ENCODE measurements at places on chromosomes 6 and 20.
A peak's percentile ranks its signal among the peaks of the same experiment; 100 is the strongest.

DNA sequence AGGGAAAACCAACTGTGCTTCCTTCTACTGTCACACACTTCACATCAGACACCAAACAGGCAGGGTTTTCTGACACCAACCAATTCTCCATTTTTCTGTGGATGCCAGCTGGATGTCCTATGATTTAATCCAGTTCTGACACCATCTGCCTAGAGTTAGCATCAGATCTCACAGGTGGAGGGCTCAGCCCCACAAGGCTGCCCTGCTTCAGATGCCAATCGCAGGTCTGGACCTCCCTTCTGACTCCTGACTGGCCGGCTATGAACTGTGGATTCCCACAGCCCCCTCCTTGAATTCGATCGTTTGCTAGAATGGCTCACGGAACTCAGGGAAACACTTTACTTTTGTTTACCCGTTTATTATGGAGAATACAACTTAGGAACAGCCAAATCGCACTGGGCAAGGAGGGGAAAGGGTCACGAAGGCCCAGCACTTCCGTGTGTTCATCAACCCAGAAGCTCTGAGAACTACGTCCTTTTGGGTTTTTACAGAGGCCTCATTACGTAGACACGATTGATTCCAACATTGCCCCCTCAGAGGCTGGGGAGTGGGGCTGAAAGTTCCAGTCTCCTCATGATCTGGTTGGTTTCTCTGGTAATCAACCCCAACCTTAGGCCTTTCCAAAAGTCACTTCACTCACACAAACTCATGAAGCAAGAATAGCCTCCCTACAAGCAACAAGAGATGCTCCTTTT, 25.4 kb upstream of the MAS1 start:
- no peak for DNase-seq

GRCh38 chr6:26284537-26285142, 80.4 kb upstream of the BTN3A2 start:
- peak; percentile 53 for DNase-seq

- no peak for DNase-seq
Observed at GRCh38 chr6:21808551-21809242, 215.1 kb downstream of the SOX4 start.

GRCh38 chr20:46174469-46175126, 56.5 kb downstream of the CD40 start:
- peak; percentile 52 for DNase-seq

- DNase-seq: no peak
Observed at GRCh38 chr6:128899341-128900050, 16.6 kb downstream of the LAMA2 start.

DNA sequence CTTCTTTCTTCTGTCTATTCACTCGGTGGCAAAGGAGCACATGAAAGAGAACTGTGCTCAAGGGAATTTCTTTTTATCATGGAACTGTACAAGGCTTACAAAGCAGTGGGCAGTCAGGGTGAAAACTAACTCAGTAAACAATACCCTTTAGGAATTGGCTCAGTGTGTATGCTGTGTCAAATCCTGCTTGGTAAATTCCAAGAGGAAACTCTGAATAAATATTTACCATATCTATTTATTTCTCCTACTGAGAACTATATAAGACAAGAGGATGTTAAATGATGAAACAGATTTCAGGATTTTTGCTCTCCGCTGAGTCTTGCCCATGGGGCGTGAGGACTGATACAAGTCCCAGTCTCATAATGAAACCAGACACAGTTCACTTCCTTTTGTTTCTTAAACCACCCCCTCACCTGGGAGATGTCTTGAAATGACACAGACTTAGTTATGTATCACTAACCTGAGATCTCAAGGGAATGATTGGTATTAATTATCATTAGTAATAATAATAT, 188.8 kb downstream of the BACH2 start:
- no peak for DNase-seq

- peak; percentile 65 for DNase-seq
Observed at GRCh38 chr20:13857304-13857703, 72.5 kb downstream of the NDUFAF5 start.

- DNase-seq: peak; percentile 58
Observed at GRCh38 chr6:53794137-53794719, 577 bp upstream of the LRRC1 start.

- no peak for DNase-seq
Observed at GRCh38 chr20:11520596-11520995, 397.1 kb upstream of the BTBD3 start.

- no peak for DNase-seq
Observed at GRCh38 chr6:25173246-25173645, 105.9 kb upstream of the CARMIL1 start.

DNA sequence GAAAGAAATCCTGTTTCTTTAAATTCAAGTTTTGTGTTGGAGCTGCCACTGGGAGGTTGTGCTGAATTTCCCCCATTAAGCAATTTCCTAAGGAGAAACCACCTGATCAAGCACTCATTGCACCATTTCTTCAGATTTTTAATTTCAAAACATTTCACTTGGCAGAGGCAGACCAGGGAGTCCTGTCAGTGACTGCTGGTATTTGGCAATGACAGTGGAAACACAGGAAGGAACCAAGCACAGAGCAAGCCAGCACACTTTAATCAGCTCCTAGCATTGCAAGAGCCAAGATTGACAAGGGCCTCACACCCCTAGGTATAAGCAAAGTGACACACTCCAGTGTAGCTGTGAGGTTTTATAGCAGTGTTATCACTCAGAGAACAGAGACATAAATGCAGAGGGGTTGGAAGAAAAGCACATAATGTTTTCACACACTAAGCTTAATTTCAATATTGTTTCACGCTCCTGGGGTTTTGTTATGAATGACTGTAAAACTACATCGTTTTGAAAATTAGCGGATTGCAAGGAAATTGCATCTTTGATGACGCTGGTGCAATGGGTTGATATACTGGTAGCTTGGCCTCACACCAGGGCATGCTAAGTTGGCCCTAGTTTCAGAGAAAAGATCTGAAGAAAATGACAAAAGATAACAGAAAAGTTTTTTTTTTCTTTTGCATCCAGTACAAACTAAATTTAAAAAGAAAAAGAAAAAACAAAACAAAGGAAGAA, 768.4 kb downstream of the TFAP2A start:
- no peak for DNase-seq

DNA sequence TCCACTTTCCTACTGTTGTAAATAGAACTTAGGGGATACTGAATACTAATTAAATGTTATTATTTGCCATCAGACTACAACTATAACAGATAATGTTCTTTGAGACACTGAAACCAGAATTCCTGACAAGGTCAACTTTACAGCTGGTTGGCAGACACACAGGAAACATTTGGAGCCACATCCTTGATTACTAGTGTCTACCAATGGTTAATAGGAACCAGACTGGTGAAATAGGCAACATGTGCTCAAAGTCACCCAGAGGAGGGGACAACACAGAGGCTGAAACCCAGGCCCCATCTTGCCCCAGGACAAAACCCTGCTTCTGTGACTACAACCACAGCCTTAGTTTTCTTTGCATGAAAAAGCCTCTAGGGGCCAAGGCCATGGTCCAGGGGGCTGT, 47.8 kb upstream of the NT5E start:
- DNase-seq: no peak

DNA sequence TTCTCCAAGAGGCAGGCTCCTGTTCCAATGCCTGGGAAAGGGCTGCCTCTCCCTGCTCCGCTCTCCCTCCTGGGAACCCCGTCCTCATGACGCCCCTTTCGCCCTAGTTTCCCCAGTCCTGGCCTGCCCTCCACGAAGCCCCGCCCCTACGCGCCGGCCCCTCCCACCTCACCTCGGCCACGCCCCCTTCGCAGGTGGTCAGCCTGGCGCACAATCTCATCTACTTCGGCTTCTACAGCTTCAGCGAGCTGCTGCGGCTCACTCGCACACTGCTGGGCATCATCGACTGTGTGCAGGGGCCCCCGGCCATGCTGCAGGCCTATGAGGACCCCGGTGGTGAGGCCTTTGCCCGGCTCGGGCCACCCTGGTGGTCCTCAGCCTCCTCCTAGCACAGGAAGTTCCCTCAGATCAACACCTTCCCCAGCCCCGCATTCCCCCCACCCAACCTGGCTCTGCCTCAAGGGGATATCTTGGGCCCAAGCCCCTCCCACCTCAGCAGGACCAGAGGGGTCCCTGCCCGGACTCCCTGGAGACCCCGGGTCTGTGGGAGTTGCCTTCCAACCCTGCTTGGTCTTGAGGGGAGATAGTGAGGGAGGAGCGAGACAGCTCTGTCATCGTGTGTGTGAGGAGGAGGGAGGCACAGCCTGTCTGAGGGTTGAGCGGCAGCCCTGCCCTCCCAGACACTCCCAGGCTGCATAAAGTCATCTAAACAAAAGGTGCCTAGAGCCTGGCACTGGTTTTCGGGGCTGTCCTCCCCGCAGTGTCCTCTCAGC, 40.3 kb downstream of the UQCC2 start:
- no peak for DNase-seq

GRCh38 chr20:52490711-52491430, 299.3 kb upstream of the ZFP64 start:
- no peak for DNase-seq

DNA sequence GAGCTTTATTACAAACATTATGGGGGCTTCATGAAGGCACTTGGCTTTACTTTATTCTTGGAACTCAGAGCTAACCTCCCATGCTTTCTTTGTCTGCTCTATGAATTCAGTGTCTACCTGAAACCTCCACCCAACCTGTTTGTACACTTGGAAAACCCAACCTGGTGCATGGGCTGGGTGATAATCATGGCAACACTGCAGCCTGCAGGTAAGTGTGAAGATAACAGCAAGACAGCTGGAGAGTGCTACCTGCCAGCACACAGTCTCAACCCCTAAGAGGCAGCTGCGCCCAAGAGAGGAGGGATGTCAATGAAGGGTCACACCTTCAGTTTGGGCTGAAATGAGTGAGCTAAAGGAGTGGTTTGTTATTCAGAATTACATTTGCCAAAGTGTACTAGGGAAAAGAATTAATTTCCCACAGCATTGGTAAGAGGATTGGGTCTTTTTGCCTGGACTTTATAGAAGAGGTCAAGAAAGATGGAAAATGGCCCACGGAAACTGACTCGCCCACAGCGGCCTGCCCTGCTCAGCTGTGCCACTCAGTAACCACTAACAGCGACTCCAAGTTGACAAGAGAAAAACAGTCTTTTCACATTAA, 24.4 kb downstream of the FOXQ1 start:
- DNase-seq: peak; percentile 17

DNA sequence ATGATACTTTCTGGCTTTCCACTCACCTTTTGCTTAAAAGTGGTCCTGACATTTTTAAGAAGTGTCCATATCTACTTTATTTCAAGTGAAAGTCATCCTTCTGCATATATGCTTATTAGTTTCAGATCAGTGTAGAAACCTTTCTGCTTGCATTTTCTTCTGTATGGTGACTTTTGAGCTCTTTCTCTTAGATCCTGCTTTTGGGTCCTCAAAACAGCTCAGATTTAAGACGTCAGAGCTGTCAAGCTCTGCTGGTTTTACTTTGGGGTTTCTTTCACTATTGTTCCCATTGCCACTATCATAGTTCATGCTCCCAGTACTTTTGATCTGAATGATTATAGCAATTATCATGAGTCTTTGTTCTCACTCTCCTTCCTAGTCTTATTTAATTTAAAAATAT, 41.7 kb downstream of the BCKDHB start:
- no peak for DNase-seq

- DNase-seq: no peak
Observed at GRCh38 chr20:61297986-61298385, 45.9 kb downstream of the CDH4 start.

GRCh38 chr6:64335195-64335594, 699.6 kb downstream of the PHF3 start:
- no peak for DNase-seq

- DNase-seq: no peak
Observed at GRCh38 chr20:680638-681187, 5.1 kb upstream of the SCRT2 start.

GRCh38 chr20:15155848-15156401, 818.5 kb upstream of the FLRT3 start:
- DNase-seq: no peak

DNA sequence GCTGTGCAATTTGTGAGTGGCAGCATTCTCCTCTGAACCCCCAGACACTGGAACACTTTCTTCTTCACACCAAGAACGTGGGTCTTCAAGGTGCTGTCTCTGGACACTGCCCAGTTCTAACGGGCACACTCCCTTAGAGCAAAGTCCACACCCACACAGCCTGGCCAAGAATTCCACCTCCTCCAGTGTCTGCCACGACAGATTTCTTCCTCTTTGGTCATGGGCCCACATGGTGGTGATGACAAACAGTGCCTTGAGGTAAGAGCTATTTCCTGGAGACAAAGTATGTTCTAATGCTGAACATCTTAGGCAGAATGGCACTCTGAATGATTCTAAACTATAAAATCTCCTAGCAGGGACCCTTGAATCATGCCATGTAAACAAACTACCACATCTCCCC, 25.5 kb upstream of the SSTR4 start:
- no peak for DNase-seq

DNA sequence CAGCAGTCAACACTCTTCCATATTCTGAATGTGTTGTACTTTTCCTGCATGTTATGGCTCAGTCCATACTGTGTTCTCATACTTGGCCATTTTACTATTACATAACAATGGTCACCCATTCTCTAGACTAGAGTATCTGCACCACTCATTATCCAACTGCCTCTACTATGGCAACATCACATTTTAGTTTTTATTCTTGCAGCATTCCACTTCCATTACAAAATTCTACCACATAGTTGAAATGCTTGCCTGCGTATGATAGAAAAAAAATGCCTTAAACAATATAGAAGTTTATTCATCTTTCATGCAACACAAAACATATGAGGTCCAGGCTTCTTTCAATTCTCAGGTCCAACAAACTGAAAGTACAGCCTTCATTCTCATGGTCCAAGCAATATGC, 128.0 kb downstream of the TENT5A start:
- DNase-seq: no peak

DNA sequence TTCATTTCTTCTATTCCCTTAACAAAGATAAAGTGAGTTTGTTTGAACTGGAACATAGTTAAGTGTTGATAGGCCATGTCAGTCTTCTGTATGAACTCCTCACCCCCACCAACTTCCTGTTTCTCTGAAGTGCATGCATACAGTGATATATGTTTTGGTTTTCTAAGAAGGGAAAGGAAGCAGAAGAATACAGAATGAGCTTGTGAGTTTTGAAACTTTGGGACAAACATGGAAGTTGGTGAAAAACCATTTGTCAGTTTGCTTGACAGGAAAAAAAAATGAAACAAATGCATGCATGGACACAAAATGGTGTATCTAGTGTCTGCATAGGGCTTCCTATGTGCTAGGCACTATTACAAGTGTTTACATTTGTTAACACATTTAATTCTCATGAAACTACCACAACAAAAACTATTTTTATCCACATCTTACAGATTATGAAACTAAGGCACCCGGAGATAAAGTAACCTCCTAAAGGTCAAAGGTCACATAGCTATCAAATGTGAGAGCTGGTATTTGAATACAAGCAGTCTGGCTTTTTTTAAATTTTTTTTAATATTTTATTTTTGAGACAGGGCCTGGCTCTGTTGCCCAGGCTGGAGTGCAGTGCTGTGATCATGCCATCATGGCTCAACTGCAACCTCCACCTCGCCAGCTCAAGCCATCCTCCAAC, 105.9 kb downstream of the ADGRB3 start:
- no peak for DNase-seq

GRCh38 chr6:51339728-51340127, 521.1 kb downstream of the TFAP2B start:
- no peak for DNase-seq

Data from cerebellar cortex (tissue), 1 donor.